ENCODE measurements at places on chromosomes 6 and 20. TPM values are rescaled to one million over a fixed set of nuclear protein-coding genes. Genes with fewer than 3 reads are reported as not detected.

CLIC1 gene
- total RNA-seq = 894 TPM

GSTA3 gene
- not detected for total RNA-seq

SF3B5 gene
- 186 TPM for total RNA-seq

EIF2S2 gene
- total RNA-seq = 73.9 TPM

CCM2L gene
- total RNA-seq = not detected

HLA-DQB1 gene
- total RNA-seq = not detected

LRRC1 gene
- 2.8 TPM for total RNA-seq

LTB gene
- total RNA-seq = not detected

TAAR2 gene
- total RNA-seq = not detected

GPR63 gene
- 0.57 TPM for total RNA-seq

SLC22A23 gene
- 1.6 TPM for total RNA-seq

AKAP7 gene
- 6.8 TPM for total RNA-seq

TCF21 gene
- total RNA-seq = not detected

SGK2 gene
- not detected for total RNA-seq

C20orf204 gene
- total RNA-seq = 0.17 TPM

MYBL2 gene
- total RNA-seq = 22.2 TPM

ID1 gene
- 775 TPM for total RNA-seq

PDYN gene
- not detected for total RNA-seq

TTBK1 gene
- 0.06 TPM for total RNA-seq

VGLL2 gene
- total RNA-seq = 0.75 TPM

HELZ2 gene
- 21.9 TPM for total RNA-seq

FABP7 gene
- not detected for total RNA-seq

LPA gene
- not detected for total RNA-seq

HRH3 gene
- not detected for total RNA-seq

TSBP1 gene
- total RNA-seq = not detected

HLA-DQA1 gene
- not detected for total RNA-seq

TMEM244 gene
- 0.52 TPM for total RNA-seq

LCA5 gene
- total RNA-seq = 3.6 TPM

ATP9A gene
- 1.8 TPM for total RNA-seq

GCNT2 gene
- 0.63 TPM for total RNA-seq

THEMIS gene
- total RNA-seq = 0.26 TPM

MYH7B gene
- 0.06 TPM for total RNA-seq

STMND1 gene
- total RNA-seq = not detected

ABHD16B gene
- not detected for total RNA-seq

AIG1 gene
- 41.6 TPM for total RNA-seq

OPN5 gene
- not detected for total RNA-seq

ELOVL4 gene
- total RNA-seq = 5.5 TPM

HEY2 gene
- not detected for total RNA-seq

MYB gene
- 1.6 TPM for total RNA-seq

Measured in LHCN-M2 (cell line).